ENCODE measurements at places on chromosomes 4 and X.

- no peak for DNase-seq
Measured at GRCh38 chrX:38276089-38276488, 51.2 kb downstream of the RPGR start.

DNA sequence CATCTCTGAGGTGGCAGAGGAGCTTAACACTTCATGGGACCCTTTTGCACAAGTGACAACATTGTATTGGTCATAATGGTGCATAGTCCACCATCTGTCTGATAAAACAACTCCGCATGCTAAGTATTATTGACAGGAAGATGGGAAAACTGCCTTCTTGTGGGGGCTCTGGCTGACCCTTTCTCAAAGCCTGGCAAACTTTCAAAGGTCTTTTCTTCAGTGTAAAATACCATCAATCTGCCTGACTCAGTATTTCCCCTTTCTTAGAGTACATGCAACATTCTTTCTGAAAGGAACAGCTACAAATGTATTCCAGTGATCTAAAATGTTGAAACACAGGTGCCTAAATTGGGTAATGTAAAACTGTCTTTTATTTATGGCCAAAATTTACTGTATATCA lies 89.1 kb downstream of the NAA11 start:
- DNase-seq: no peak

DNA sequence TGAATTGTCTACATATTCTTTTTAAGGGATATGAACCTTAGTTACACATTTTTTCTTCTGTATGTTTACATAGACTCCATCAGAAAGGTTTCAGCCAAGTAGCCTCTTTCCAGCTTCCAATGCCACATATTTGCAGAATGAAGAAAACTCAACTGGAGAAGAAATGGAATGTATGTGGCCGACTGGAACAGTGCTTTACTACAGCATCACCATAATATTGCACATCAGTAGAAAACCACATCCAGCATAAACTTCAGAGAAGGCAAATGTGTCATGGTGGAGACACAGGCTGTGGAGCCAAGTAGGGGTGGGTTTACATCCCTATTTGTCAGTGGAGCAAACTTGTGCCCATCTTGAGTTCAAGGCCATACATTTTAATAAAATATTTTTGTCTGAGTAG lies 204.8 kb upstream of the LDB2 start:
- no peak for DNase-seq

DNA sequence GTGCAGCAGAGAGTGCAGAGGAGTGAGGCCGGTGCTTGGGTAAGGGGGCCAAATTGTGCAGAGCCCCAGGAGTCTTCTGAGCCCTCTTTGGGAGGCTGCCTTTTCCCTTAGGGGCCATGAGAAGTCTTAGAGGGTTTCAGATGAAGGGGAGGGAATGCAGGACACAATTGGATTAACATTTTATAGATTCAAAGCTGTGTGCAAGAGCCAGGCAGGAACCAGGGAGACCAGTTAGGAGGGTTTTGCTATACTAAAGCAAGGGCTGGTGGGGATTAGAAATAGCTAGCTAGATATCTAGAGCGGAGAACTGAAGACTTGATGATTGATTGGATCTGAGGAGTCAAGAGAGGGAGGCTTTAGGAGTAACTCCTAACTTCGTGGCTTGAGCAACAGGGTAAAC lies 49.5 kb upstream of the SETD7 start:
- no peak for DNase-seq

DNA sequence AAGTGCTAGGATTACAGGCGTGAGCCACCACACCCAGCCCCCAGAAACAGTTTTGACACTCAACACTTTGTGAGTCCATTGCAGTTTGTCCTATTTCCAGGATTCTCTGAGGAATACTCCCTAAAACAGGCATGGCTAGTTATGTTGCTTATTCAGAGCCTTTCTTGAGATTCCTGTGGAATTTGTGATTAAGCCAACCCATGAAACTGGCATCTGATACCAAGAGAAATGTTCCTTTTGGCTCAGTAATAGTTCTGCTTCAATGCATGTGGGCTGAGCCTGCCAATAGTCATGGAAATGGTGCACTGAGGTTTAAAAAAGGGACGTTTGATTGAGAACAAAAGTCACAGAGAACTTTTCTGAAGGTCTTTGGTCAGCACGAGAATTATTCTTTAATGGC lies 241.7 kb downstream of the PPP1R2C start:
- no peak for DNase-seq

- DNase-seq: peak; percentile 77
Measured at GRCh38 chr4:793093-793861, 32.7 kb downstream of the CPLX1 start.

- no peak for DNase-seq
Measured at GRCh38 chrX:101359966-101360365, 11.4 kb upstream of the TIMM8A start.

DNA sequence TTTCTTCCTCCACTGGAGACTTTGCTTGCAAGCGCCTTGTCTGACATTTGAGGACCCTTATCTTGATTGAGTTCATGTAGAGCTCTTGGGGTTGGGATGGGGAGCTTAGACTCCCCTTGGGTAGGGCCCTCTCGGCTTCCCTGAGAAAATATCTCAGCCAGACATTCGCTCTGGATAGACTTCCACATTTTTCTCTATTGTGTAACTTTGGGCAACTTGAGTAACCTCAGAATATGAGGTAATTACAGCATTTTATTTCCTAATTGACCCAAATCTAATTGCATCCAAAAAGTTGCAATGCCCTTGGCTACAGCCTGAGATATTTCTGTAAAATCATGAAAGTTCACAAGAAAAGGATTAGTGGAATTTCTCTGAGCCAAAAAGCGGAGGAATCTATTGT lies 102.8 kb upstream of the MXRA5 start:
- DNase-seq: no peak

DNA sequence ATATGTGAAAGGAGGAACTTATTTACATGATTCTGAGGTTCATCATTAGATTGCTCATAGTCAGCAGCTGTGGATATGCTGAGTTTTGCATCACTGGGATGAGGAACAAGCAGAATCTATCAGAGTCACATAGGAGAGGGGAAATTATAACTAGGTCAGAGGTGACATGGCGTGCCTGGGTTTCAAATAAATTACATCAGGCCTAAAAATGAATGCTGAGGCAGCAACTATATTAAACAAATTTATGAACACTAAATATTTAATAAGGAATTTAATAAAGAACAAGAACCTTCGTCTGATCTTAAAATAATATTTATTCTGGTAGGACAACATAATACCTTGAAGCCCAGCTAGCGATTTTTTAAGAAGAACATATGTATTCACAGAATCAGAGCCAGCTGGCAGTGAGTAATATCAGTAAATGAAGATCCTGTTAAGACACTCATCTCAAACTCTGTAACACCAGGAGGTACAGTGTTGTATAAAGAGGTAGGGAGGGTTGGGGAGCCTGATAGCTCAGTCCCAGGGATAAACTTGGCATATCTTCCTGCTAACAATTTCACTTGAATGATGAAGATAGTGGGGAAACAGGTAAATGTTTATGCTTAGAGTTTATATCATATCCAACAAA lies 60.9 kb upstream of the HS3ST1 start:
- no peak for DNase-seq

DNA sequence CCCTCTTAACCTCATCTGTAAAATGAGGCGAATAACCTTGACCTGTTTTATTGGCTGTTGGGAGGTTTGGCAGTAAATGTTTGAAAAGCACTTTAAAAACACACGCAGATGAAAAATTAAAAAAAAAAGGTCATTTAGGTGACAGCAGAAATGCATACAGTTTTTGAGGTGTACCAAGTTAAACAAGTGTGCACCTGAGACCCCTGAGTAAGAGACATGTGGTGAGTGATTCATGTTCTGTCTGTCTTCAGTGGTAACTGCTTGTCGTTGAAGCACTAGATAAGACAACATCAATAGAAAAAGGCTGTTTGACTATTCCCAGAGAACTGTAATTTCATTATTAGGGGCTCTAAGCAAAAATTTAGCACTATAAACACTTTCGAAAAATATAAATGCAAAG lies 608.4 kb upstream of the PITX2 start:
- DNase-seq: no peak

DNA sequence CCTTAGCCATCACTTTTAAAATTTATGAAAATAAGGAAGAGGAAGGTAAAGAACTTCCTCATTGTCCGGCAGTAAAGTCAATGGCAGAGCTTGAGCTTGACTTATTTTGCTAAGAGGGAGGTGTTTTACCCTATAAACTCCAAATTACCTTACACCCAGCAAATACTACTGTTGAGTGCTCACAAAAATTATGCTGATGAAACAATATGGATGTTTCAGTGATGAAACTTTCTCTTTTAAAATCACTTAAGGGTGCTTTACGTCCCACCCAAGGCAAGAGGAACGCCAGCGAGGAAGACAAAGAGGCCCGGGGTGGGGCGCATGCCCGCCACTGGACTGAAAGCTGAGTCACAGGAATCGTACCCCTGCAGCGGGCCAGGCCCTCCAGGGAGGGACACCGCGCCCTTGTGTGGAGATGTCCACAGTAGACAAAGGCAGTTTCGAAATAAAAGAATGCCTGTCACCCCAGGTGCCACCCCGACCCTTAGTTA lies 560 bp upstream of the TMSB4X start:
- DNase-seq: peak; percentile 82

DNA sequence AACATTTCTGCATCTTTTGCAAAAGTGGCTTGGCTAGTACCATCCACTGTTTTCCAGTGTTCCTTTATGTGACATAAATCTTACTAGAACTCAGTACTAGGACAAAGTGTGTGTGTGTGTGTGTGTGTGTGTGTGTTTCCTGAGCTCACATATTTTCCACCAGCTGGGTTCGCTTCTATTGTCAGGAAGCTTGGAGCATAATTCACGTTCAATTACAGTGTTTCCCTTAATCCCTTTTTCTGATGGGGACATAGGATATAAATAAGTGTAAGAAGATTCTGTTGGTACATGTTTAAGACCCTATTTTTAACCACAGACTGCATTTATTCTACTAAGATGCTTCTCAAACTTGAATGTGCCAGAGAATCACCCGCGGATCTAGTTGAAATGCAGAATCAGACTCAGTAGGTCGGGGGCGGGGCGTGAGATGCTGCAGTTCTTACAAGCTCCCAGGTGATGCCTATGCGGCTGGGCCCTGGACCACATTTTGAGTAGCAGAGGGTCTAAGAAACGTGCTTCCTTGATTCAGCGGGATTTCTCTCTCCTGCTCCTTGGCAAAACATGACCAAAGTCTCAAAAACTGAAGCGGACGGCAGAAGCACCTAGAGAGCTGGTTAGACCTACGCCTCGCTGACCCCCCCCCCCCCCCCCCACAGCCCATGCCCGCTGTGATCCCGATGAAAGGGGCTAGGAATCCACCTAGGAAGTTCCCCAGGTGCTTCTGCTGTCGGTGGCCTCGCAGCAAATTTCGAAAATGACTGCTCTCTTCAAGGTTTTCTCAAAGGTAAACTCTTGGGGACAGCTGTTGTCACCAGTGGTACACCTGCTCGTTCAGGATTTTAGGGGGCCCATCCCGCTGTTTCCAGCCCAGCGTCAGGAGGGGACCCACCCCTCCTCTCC lies 797 bp downstream of the CD99L2 start:
- DNase-seq: peak; percentile 76

DNA sequence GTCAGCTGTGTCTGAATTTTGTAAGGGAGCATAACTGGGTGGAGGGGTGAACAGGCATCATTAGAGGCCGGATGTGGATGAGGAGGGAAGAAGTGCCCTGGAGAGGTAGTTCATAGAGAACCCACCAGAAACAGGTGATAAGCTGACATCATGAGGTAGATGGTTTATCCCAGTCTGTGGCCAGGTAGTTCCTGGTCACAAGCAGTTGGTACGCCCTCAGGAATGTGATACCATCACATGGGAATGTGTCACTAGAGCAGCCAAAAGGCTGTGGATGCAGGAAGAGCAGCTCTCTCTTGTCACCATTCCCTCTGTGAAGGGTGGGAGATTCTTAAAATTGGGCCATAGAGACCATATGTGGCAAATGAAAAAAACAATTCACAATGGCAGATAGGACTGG lies 21.9 kb downstream of the MSN start:
- DNase-seq: no peak

- no peak for DNase-seq
Measured at GRCh38 chrX:153882086-153882498, 3.9 kb downstream of the L1CAM start.

GRCh38 chr4:117134386-117134785 lies 49.0 kb upstream of the TRAM1L1 start:
- no peak for DNase-seq

DNA sequence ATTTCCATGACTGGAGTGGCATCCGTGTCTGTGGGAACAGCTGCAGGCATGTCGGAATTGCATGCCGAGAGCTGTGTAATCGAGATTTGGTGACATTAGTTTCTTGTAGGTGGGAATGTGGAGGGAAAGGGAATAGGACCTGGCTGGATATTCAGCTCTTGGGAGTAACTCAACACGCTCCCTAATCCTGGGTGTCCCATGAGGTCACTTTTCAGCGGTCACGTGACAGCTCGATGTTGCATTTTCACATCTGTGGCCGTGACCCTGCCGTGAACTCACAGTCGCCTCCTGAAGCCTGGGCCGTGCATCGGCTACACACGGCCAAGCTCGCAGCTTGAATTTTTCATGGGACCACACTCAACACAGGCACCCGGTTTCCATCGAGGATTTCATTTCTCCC lies 25.8 kb upstream of the PSAPL1 start:
- DNase-seq: no peak

DNA sequence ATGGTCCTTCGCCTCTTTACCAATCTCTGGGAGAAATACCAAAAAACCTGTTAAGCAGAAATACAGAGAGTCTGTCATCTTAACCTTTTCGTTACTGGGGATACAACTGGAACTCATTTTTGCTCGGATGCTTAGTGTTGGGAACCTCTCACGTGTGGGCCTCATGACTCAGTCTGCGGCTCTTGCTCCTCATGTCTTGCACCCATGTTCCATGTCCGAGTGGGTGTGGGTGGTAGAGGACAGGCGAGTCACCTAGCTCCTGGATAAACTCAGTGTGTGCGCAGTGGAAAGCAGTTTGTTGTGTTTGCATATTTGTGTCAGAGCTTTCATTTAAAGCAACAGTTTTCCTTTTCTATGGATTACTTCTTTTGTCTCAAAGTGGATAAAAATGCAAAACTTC lies 70.6 kb downstream of the TNIP2 start:
- DNase-seq: no peak

DNA sequence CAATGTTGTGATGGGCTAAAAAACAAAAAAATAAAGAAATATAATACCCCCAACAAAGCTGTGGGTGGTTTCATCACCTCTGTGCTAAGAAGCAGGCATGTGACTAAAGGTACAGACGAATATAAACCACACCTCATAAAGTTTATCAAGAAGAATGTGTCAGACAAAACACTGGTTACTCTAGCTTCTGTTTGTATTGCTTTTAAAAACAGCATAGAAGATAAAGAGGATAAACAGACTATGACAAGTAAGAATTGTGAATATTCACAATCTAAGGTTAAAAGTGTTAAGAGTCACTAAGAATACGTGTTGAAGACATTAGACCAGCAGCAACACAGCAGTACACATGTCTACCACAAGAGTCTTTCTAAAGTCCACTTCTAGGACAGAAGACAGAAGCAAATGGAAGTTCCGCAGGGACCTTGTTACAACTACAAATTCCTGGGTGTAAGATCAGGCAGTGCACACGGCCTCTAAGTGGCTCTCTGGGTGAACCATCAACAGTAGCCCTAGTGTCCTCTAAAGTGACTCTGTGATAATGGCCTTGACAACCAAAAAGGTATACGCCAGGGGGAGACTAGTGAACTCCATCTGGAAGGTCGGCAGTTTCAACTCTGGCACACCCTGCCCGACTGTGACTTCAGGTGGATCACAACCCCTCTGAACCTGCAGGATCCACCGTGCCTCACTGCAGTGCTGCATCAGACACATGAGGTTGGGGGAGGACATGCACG lies 8.3 kb upstream of the FGFBP2 start:
- DNase-seq: no peak
